ENCODE measurements at places on chromosomes 2 and 18.

- DNase-seq = no peak
Measured at GRCh38 chr18:79868168-79868784, 70.5 kb downstream of the KCNG2 start.

DNA sequence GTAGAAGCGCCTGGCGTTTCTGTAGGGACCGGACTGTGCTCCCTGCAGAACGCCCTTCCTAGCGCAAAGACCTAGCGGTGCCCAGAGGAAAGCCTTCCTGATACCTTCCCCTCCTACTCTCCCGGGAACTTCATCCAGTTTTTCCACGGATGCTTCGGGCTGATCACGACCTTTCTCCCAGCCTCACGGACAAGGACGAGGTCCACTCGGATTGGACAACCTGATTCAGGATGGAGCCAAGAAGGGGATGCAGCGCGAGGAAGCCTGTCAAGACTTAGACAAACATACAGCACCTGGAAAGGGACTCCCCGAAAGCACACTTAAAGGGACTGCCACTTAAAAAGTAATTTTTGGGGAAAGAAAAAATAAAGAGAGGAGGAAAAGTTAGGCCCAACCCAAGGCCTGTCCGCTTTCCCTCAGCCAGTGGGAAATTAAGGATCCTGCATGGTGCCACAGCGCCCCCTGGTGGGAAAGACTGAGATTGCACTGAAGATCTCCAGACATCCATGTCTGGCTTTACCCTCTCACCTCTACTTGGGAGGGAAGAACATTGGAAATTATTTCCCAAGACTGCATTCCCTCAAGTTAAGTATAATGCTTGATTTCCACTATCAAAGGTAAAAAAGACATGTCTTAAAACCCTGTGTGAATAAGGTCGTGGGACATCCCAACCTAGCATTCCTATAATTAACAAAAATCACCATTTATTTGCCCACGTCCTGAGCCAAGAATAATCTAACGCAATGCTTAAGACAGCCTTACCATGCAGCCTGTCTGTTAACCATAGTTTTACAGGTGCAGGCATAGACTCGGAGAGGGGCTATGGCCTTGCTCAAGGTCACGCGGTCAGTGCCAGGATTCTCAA lies 13.4 kb upstream of the COPS8 start:
- peak; percentile 51 for DNase-seq

GRCh38 chr2:230930928-230931555 lies 6.0 kb upstream of the GPR55 start:
- no peak for DNase-seq

DNA sequence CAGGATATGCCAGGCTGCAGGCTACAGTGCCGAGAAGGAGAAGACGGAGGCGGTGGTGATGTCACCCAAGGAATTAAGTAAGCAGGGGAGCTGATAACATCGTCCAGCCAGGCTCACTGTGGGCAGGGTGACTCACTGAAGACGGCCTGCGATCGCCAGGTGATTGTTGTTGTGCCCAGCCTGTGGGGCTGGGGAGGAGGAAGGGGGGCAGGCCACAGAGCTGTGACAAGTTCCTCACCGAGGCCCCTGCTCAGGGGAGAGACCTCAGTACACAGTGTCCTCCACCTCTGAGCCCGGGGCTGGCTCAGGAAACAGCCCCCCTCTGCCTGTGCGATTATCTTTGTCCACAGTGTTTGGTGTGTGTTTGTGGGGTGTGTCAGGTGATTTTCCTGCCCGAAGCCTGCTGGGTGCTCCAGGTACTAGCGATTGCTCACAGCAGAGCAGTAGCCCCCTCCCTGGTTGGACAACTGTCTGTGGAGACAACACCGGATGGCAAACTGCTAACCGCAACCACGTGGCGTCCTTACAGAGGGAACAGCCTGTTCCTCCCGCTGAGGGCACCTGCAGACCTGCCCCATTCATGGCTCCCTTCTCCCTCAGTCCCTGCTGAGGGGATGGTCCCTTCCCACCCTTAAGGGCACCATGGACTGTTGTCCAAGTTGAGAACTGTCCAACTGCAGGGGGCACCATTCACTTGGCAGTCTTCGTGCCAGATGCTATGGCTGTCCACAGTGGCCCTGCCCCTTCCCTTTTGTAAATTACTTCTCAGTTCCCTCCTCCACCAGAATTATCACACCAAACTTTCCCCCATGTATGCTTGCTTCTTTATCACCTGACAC lies 95.1 kb downstream of the ZFP36L2 start:
- peak; percentile 52 for DNase-seq

- DNase-seq = peak; percentile 58
Measured at GRCh38 chr2:183186296-183186695, 62.1 kb downstream of the NUP35 start.

- no peak for DNase-seq
Measured at GRCh38 chr18:26414901-26415440, 133.4 kb downstream of the KCTD1 start.

DNA sequence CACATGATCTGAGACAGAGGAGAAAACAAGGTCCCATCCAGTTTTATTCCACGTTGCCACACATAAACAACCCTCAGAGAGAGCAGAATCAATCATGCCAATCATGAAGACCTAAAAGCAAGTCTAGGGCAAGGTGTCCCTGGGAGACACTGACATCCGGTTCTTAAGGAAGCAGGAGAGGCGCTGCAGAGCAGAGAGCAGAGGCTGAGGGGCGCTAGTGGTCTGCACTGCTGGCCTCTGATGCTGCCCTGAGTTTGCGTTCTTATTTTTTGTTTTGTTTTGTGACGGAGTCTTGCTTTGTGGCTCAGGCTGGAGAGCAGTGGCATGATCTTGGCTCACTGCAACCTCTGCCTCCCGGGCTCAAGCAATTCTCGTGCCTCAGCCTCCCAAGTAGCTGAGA lies 83.3 kb downstream of the SMIM21 start:
- no peak for DNase-seq

- no peak for DNase-seq
Measured at GRCh38 chr2:28344756-28345373, 47.8 kb upstream of the FOSL2 start.

- peak; percentile 53 for DNase-seq
Measured at GRCh38 chr2:110931648-110932047, 189.1 kb upstream of the BCL2L11 start.

DNA sequence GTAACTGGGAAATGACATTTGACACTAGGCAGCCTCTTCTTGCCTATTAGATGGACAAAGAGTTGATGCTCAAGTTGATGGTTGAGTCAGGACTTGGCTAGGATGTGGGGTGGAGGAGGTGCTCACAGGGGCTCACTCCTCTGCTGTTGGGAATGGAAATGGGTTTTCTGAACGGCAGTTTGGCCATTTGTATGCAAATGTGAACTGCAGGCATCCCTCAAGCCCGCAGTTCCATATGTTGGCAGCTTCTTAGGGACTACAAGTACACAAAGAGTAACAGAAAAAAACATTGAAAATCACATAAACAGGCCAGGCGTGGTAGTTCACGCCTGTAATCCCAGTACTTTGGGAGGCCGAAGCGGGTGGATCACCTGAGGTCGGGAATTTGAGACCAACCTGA lies 80.8 kb downstream of the INPP5D start:
- DNase-seq = no peak

GRCh38 chr2:144146876-144147275 lies 373.0 kb downstream of the ZEB2 start:
- no peak for DNase-seq

DNA sequence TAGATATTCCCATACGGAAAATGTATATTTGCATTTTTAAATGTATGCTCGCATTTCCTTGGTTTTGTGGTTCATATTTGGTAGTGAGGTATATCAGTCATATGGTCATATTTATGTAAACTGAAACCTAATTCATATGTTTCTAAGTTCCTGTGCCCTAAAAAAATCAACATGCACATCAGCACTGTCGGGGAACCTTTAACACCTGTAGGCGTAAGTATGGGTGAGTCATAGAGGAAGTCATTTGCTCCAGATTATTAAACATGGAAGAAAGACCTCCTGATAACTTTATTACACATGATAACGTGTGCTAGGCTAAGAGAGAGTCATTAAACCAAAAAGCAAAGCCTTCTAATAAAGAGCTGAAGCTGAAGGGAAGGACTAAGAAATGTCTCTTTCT lies 437.7 kb downstream of the NRXN1 start:
- no peak for DNase-seq

- DNase-seq = no peak
Measured at GRCh38 chr2:216673021-216673420, 22.3 kb downstream of the IGFBP5 start.

DNA sequence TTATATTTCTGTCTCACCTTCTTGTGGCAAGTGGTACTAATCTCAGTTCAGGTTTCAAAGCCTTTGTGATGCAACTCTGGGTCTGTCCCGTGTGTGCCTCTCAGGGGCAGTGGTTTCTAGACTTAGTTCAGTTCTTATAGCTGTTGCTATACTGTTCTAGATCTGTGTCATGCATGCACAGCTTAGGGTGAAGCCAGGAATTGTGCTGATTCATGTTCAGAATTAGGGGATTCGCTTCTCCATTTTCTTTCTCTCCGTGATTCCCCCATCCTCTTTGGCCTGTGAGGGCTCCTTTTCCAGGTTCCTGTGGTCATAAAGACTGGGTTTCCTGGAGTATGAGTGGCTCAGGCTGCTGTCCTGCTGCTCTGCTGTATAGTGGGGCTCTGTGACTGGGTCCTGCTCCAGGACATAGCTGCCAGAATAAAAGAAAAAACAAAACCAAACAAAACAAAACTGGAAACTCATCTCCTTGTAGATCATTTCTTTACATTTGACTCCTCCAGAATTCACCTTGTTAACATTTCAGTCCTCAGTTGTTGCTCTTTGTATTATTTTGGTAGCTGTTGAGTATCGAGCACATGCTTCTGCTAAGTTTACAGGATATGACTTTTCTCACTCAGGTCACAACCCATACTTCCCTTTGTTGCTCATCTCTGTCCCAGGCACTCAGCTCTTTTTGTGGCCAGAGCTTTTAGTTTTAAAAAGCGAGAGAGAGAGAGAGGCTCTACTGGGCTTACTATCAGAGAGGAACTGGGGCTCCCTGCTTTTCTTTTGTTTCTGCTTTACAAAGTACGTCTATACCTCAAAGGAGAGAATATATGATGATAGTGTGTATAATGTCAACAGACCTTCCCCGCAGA lies 34.2 kb downstream of the CERS6 start:
- peak; percentile 71 for DNase-seq

- no peak for DNase-seq
Measured at GRCh38 chr2:190512539-190513095, 21.9 kb downstream of the NEMP2 start.

DNA sequence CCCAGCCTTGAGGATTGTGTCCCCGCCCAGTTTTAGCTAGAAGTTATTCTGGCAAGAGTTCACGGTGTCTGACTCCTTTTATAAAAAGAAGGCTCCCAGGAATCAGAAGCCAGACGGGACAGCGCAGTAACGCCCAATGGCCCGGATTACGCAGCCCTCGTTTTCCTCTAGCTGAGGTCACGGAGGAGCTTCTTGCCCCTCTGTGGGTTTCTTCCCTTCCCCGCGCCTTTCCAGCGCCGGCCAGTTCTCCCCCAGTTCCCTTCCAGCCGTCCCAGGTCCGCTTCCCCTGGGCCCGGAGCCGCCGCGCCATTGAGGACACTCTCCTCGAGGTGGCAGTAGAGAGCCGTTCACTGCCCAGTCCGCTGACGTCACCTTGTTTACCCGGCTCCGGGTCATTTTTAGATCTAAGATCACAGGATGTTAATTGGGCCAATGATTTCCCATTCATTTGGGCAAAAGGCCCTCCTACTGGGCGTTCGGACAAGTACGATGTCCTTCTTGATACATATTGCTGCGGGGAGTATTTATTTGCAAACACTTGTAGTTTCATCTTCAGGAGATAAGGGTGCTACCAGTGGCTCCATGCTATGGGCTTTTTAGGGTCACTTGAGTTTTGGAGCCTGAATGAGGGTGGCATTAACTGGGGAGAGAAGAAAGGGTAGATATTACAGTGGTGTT lies 81.5 kb upstream of the PPM1B start:
- DNase-seq = peak; percentile 76

DNA sequence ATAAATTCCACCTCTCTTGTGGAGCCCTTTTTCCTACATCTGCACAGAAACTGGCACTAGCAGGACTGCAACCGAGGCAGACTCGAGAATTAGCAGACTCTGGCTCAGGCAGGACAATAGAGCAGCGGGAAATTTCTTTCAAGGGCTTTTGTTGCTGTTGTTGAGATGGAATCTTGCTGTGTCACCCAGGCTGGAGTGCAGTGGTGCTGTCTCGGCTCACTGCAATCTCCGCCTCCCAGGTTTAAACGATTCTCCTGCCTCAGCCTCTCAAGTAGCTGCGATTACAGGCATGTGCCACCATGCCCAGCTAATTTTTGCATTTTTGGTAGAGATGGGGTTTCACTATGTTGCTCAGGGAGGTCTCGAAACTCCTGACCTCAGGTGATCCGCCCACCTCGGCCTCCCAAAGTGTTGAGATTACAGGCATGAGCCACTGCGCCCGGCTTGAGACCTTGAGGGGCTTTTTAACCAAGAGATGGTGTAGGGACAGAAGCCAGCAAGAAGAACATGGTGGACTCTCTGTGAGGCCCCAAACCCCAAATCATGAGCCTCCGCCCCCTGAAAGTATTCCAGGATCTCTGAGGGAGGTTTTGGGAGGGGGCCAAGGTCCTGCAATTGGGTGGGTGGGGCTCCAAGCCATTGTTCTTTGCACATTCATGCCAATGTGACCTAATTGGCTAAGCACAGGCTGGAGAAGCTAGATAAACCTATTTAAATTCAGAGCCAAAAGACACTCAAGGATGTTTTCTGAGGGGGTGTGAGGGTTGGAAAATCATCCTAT lies 68.4 kb upstream of the MSH2 start:
- DNase-seq = no peak

DNA sequence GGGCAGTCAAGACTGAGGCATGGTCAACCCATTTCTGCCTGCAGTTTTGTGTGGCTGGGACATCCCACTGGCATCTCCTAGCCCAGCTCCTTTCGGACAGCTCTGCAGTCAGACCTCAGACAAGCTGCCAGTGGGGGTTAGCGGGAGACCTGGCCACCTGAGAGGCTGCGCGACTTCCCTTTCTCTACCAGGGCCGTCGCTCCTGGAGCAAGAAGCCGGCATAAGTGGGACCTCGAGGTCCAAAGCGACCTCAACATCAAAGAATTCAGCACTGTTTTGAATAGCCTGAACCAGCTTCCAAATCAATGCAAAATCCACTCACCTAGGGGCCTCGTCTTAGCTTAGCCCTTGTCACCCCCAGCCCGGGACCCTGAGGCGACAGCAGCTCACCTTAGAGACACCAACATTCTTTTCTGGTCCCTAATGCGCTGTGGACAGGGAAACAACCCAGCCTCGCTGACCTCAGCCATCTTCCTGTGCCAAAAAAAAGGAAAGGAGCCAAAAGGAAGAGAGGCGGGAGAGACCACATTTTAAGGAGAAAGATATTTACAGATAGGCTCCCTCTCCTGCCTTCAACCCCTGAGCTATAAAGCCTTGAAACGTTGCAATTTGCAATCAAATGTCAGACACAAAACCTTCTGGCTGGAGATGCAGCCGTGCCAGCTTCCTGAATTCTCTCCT lies 81.2 kb downstream of the GFPT1 start:
- no peak for DNase-seq
